ENCODE measurements at places on chromosomes 13 and 19. TPM values are rescaled to one million over a fixed set of nuclear protein-coding genes. Genes with fewer than 3 reads are reported as not detected.

The GSX1 gene
- not detected for total RNA-seq

The HSH2D gene
- not detected for total RNA-seq

The ZNF536 gene
- total RNA-seq: 0.05 TPM

GRCh38 chr19:41621226-41621625 is 5.6 kb downstream of the CEACAM4 start:
- no peak overlapping the region for H3K4me3 ChIP-seq
- H3K36me3 ChIP-seq: no peaks in the 10 kb centered on the region
- no peak for DNase-seq
- H3K4me1 ChIP-seq: no peaks in the 10 kb centered on the region
- no peaks in the 10 kb centered on the region for H3K27me3 ChIP-seq
- H3K27ac ChIP-seq: no peak overlapping the region

GRCh38 chr13:72458701-72459100 is 268.7 kb downstream of the MZT1 start:
- H3K27me3 ChIP-seq: no peaks in the 10 kb centered on the region
- no peaks in the 10 kb centered on the region for H3K36me3 ChIP-seq
- no peak for DNase-seq
- H3K27ac ChIP-seq: no peak overlapping the region
- no peaks in the 10 kb centered on the region for H3K4me1 ChIP-seq

- DNase-seq: no peak
- H3K27ac ChIP-seq: no peak overlapping the region
- no peaks in the 10 kb centered on the region for H3K4me1 ChIP-seq
- no peaks in the 10 kb centered on the region for H3K27me3 ChIP-seq
- no peaks in the 10 kb centered on the region for H3K36me3 ChIP-seq
Measured at GRCh38 chr13:32669030-32669646, 82.9 kb downstream of the PDS5B start.

- no peaks in the 10 kb centered on the region for H3K27me3 ChIP-seq
- H3K4me3 ChIP-seq: no peak overlapping the region
- no peaks in the 10 kb centered on the region for H3K36me3 ChIP-seq
- no peaks in the 10 kb centered on the region for H3K4me1 ChIP-seq
- no peak for DNase-seq
Measured at GRCh38 chr13:105655046-105655445, 880.4 kb downstream of the EFNB2 start.

DNA sequence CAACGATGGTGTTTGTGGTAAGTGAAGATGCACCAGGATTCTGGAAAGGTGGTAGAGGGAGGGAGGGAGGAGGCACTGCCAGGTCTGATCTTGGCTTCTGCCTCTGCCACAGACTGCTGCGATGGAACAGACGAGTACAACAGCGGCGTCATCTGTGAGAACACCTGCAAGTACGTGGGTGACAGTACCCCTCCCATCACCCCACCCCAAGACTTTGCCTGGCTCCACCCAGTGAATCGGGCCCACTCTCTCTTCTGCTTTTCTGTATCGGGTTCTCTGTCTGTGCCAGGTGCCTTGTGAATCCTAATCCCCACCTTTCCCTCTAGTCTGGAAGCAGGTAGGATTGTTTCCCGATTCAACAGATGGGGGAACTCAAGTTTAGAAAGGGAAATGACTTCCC is 2.5 kb downstream of the PRKCSH start:
- peaks cover 9% of the 10 kb centered on the region for H3K4me1 ChIP-seq
- H3K27ac ChIP-seq: no peak overlapping the region
- DNase-seq: no peak

DNA sequence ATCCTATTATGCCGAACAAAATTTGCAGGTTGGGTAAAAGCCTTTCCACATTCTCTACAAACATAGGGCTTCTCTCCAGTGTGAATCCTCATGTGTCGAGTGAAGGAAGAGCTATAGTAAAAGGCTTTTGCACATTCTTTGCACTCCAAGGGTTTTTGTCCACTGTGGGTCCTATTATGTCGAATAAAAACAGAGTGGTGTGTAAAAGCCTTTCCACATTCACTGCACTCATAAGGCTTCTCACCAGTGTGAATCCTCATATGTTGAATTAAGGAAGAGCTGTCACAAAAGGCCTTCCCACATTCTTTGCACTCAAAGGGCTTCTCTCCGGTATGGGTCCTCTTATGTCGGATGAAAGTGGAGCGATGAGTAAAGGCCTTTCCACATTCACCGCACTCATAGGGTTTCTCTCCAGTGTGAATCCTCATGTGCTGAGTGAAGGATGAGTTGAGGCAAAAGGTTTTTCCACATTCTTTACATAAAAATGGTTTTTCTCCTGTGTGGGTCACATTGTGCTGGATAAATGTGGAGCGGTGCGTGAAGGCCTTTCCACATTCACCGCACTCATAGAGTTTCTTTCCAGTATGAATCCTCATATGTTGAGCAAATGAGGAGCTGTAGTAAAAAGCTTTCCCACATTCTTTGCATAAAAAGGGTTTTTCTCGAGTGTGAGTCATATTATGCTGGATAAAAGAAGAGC is 13.6 kb downstream of the ZNF599 start:
- H3K27me3 ChIP-seq: no peaks in the 10 kb centered on the region
- H3K4me1 ChIP-seq: no peaks in the 10 kb centered on the region
- no peak overlapping the region for H3K4me3 ChIP-seq
- no peak for DNase-seq
- no peaks in the 10 kb centered on the region for H3K36me3 ChIP-seq

Measured in Panc1 (cell line).